ENCODE measurements at places on chromosomes 1 and 21.

DNA sequence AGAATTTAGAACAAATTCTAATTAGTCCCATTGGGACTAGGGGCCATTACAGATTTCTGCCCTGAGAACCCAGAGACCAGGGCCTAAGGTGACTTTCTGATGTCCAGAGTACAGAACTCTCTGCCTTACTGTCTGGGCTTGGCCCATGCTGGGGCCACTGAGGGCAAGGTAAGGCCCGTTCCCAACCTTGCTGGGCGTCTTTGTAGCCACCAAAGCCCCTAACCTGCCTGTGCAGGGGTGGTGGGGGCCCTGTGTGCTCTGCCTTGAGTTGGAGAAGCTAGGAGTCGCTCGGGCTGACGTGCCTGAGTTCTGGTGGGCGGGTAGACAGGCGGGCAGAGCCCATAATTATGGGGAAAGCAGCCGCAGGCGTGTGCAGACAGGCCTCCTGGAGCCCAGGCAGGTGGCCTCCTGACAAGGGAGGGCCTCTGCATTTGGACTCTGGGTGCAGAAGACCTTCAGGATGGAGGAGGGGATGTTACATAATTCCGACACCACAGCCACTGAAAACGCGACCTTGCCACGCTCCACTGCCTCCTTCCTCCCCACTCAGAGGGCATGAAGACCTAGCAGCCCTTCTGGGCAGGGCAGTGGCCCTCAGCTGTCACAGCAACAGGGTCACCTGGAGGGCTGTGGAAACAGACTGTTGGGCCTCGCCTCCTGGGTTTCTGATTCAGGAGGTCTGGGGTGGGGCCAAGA, 239.9 kb upstream of the TMEM51 start:
- DNase-seq, result no peak

GRCh38 chr1:231930257-231930947, 303.8 kb downstream of the DISC1 start:
- DNase-seq, result no peak

DNA sequence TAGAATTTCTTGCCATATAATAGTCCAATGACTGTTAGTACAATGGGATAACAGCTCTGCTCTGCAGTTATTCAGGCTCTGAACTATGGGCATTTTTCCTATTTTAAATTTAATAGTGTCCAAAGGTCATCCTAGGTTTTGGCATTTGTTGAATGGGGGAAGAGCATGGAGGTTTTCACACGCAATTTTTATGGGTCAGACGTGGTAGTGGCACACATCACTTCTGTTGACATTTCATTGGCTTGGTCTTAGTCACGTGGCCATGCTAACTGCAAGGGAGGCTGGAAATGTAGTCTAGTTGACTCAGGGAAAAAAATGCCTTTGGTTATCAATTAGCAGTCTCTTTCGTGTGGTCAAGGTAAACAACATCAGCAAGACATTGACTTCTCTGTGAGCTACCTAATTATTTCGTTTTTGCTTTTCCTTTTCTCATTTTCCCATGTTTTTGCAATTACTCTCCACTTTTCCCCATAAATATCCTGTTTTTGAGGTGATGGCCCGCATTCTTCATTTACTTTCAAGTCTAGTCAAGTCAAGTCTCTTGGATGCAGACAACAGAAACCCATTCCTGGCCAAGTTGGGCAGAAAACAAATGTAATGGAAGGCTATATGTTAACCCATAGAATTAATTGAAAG, 82.8 kb downstream of the DYRK1A start:
- no peak for DNase-seq

- DNase-seq, result no peak
Observed at GRCh38 chr21:43315244-43316137, 111.4 kb downstream of the SIK1 start.

DNA sequence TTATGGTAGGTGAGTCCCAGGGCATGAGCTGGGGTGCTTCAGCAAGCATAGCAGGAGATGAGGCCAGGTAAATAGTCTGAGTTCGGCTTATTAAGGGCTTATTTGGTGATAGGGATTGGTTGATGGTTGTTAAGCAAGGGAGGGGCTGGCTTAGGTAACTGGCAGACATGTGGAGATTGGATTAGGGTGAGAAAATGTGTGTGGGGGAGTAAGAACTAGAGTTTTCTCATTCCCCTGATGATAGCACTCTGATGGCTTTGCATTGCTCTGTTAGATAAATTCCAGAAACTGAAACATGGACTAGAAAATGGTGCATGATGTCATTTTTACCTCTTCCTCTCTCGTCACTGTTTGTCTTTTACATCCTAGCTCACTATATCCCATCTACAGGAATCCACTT, 53.6 kb downstream of the FGGY start:
- no peak for DNase-seq

DNA sequence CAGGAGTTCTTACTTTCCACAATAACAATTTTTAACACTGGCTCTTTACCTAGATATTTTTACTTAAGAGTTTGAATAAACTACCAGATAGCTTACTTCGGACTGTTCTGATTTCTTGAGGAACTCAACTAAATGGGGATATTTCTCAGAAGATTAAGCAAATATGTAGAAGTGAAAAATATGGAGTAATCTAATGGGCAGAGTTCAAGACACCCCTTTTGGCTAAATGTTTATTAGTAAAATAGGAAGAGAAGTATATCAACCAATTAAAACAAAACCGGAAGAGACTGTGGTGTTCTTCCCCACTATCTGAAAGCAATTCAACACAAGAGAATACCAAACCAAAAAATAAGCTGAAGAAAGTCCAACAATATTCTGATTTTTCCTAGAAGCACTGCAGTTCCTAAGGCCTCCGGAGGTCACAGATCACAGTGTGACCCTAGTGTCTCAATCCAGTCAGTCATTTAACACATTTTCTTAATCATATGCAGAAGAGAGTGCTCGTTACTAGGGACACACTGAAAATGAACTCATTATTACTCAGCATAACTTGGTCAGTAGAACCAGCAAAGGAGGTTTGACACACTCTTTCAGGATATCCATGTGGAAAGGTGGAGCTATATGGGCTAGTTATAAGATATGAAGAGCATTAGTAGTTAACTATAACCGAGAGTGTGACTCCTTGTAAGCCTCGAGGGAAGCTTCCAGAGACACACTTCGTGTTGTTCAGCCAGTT, 5.2 kb downstream of the SIPA1L2 start:
- DNase-seq, result no peak

DNA sequence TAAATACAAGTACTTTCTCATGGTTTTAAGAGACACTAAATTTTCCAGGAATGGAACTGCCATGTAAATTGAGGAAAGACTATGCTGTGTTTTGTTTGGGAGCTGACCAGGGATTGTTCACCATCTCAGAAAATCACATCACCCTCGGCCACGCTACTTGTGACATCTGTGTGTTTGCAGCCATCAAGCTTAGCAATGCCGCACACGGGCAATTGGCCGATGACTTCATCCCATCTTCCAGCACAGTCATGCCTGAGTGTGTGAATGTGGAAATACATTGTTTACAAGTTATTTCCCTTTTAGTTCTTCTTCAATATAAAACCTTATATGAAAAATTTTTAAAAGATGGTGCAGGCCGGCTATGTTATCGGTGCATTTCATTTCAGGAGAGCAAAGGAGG, 121.6 kb downstream of the GLIS1 start:
- no peak for DNase-seq

DNA sequence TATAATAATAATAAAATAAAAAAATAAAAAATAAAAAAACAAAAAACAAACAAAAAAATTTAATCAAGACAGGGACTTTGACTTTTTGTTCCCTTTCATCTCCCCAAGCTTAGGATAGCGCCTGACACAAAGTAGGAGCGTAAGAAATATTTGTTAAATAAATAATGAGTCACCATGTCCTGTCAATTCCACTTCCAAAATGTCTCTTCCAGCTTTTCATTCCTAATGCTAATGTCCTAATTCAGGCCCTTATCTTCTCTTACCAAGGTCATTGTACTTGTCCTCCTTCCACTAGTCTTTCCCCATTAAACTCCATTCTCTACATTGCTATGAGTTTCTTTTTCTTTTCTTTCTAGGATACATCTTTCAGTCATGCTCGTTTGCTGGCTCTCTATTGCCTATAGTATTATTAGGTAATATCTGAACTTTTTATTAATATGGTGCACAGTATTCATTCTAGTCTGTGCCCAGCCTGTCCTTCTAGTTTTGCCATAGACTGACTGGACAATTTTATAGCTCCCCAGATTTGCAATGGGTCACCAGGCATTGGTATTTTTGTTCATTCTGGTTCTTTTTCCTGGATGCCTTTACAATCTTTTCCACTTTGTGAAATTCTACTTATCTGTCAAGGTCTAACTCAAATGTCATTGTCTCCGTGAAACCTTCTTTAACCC, 11.4 kb downstream of the NEXN start:
- DNase-seq, result no peak

DNA sequence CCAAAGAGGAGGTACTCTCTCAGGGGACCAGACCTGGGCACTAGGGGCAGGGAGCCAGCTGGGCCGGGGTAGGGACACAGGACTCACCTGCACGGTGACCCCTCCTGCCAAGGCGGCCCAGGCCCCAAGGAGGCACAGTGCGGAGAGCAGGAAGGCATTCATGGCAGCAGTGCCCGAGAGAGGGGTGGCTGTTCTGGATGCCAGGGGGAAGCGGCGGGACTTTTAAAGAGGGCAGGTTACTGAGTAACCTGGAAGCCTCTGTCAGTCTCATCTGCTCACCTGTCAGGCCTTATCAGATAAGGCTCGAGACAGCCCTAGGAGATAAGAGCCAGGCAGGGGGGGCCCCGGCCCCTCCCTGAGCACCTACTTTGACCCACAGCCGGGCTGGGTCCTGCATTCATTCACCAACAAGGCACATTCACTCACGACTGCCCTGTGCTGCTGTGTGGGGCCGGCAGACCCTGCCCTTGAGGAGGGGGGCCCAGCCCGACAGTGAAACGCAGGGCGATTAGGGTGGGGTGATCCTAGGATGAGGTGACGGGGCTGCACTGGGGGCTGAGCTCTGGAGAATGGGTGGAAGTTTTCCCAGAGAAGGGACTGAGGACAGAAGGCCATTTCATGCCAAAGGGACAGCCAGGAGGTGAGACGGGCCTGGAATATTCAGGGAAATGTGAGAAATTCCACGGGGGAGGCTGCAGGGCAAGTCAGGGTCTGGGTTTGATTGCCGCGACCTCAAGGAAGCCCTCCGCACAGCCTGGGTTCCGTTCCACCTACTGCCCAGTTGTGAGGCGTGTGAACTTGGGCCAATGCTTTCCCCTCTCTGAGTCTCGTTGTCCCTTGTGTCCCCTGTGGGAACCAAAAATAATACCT, at the start of gene GUCA2A:
Gene GUCA2A (minus strand): TSS at position 195 of the 870 bp plus-strand sequence. CDS start 33 bp downstream, at position 162.
- DNase-seq, result no peak

GRCh38 chr21:34997294-34997693, 51.8 kb downstream of the RUNX1 start:
- DNase-seq, result no peak

DNA sequence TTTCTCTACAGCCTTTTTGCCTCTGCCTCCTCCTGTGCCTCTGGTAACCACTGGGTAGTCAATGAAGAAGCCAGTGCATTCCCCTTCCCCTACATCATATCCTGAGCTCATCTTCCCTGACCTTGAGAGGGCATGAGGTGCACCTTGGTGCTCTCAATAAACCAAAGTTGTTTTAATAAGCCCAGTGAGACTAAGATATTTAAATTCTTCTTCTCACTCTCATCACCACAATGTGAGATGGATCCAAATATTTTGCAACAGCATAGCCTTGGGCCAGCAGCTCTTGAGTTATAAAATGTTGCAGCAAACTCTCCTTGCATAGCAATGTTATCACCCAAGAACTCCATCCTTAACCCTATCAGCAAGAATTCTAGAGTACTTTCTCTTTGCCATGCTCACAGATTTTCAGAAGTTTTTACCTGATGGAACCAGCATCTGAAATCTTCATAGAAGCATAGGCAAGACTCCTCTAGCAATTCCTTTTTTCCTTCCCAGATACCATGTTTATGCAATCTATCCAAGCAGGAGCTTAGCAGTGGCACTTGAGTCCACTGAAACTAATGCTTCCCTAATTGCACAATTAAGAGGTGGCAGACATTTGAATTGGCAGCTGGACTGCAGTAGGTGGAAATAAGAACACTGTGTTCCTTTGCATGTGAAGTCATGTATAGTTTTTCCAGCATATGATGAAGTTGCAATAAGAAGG, 36.8 kb downstream of the CDC7 start:
- DNase-seq, result peak; percentile 70

GRCh38 chr1:9047019-9047418, 20.8 kb upstream of the SLC2A7 start:
- no peak for DNase-seq

DNA sequence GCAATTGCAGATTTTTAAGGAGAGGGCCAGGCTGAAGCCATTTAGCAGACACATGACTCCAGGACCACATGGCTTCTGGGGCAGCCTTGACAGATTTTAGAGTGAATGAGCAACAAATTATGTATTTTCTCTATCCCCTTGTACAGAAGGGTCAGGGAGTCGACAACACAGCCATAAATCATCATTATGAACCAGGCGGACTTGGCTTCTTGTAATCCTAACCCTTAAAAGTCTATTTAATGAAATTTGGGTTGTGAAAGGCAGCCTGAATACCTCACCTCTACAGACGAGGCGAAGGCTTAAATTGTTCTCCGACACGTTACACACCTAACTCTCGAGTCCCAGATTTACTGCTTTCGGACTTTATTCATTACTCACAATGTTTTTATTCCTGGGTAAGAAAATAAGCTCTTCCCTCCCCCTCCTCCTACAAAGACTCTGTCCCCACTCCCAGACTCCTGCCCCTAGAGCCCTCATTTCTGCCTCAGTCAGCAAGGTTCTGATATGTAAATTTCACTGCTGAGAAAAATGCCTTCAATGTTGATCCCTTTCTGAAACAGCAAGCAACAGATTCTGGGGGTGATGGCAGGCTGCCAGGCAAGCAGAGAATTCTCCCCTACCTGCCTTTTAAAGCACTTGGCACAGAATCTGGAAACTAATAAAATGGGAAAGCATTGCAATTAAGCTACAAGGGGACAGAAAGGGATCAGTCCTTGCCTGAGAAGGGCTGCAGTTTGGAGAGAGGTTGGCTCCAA, 51.6 kb downstream of the PLPP3 start:
- no peak for DNase-seq

DNA sequence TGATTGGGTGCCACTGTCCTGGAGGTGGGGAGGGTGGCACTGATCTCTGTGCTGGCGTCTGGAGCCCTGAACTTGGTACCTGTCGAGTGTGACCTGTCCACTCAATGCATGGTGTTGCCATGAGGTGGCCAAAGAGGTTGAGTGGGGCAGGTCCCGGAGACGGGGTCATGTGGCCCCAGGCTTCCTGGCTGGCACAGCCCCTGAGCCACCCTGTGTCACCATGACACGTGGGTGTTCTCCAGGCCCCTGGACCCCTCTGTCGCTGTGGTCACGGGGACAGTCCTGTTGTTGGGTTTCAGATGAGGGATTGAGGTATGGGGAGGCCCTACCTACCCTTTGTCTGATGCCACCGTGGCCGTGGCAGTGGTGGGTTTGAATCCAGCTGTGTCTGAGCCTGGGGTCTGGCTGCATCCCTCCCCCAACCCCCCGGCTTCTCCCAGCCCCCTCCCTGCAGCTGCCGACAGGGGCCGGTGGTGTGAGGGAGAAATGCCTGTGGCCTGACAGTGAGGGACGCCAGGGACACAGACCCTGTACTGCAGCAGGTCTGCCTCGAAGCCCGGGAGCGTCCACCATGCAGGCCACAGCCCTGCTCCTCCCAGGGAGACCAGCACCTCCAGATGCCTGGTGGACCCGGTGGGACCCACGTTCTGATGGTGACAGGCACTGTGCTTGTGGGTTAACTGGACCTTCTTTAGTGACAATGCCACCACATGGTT, 12.0 kb downstream of the TRPM2 start:
- no peak for DNase-seq

GRCh38 chr1:76713535-76713934, 153.7 kb upstream of the ST6GALNAC5 start:
- no peak for DNase-seq

GRCh38 chr1:116334015-116334547, 39.0 kb upstream of the ATP1A1 start:
- no peak for DNase-seq
